ENCODE measurements at places on chromosomes 4 and X.

- no peak for DNase-seq
These were observed 1538.2 kb downstream of the TECRL start for GRCh38 chr4:62871078-62871477.

GRCh38 chr4:169438057-169438480 is 167.3 kb upstream of the SH3RF1 start:
- DNase-seq: no peak

DNA sequence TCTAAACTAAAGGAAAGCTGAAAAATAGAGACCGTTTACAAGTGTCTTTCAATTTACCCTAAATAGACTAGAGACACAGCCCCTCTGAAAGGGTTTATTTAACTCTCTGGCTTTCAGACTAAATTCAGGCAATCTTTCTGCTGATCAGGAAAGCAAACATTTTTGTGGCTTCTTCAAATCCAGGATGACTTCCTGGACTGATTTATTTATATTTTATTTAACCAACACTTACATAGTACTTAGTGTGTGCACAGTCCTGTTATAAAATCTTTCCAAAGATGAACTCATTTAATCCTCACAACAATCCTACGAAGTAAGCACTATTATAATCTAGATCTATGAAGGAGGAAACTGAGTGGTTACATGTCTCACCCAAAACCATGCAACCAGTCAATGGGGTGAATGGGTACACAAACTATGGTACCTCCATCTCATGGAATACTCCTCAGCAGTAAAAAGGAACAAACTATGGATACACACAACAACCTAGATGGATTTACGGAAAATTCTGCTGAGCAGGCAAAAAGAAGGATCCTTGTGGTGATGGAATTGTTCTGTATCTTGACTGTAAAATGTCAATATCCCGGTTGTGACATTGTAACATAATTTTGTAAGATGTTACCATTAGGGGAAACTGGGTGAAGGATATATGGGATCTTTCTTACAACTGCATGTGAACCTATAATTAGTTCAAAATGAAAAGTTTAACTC is 64.1 kb upstream of the MAMLD1 start:
- no peak for DNase-seq

GRCh38 chr4:27009539-27009938 is 148.9 kb downstream of the STIM2 start:
- DNase-seq: no peak

DNA sequence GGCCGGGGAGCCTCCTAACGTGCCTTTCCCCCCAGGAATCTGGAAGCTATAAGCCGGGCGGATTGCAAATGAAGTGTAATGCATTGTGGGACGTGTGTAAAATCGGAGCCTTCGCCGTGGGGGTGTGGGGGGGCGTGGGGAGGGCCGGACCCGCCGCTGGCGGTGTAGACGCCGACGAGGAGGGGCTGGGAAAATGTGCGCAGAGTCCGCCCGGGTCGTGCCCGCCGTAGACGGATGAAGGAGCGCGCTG is 1.3 kb downstream of the STOX2 start:
- no peak for DNase-seq

DNA sequence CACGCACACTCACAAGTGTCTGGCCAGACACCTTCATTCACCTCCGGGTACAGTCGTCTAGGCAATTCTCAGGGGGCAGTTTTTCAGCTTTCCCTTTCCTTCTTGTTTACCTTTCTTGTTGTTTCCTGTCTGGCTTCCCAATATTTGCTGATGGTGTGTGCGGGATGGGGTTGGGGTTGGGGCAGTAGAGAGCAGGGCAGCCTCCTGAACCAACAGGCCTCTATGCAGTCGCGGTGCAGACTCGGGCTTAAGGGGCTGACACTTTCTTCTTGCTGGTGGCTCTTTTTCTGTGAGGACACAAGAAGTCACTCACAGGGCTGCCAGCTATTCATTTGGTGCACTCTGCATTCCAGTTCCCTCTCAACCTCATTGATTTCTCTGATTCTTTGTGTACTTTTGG is 56.4 kb downstream of the NBDY start:
- DNase-seq: no peak

- no peak for DNase-seq
These were observed 131.8 kb downstream of the AFF1 start for GRCh38 chr4:87066403-87067123.

DNA sequence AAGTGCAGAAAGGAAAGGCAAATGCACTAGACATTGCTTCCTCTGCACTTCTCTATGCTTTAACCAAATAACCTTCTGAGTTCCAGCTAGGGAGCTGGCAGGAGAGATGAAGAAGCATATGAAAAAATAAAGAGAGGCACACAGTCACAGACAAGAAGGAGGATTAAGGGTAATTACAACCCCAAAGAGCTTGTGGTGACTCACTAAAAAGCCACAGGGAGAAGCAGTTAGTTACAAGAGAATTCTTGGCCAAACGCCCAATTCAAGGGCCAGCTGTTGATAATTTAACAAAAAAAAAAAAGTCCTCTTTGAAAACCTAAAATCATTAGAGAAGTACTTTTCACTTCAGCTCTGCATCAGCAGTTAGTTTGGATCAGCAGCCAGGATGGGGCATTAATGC is 478.0 kb downstream of the KCNIP4 start:
- no peak for DNase-seq
